ENCODE measurements at places on chromosomes 3 and 15.

GRCh38 chr3:128632301-128632700 is 18.3 kb downstream of the RPN1 start:
- DNase-seq, result no peak

- DNase-seq, result no peak
Observed at GRCh38 chr15:70559265-70560239, 203.8 kb downstream of the UACA start.

- DNase-seq, result peak; percentile 89
Observed at GRCh38 chr15:58521293-58521991, 89.7 kb downstream of the LIPC start.

DNA sequence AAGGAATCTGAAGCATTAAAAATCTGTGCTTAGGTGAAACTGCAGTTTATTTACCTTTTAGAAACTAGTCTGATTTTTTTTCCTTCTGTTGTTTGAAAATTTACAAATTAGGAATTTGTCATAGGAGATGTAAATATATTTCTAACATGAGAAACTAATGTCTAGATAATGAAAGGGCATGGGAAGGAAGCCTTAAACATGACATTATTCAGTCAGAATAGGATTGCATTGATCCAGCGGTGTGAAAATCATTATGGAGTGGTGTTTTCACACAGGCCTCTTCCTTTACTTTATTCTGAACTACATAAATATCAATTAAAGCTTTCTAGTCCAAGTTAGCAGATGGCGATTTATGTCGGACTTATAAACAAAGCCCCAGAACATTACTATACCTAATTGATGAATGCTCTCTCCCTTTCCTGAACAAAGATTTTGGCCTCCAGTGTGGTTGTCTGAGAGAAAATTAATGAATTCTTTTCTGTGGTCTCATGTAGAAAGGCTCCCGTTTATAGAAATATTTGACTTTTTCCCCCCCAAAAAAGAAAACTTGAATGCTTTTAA is 37.9 kb downstream of the FNDC3B start:
- DNase-seq, result no peak

DNA sequence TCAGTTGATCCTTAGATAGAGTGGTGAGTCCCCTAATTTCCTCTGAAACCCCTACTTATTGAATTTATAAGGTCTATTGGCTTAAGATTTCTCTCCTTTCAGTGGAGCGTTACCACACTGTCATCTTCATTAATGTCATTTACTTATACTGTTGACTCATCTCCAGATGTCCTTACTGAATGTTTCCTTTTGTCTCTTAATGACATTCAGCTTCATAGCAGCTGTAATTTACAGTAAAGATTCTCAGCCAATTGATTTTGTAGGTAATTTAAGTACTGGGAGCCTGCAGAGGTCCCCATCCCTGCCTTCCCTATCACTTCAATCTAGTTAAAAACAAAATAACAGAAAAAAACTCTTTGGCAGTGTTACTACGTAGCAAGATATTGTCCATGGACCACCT is 18.8 kb downstream of the STX19 start:
- DNase-seq, result no peak

GRCh38 chr15:63832620-63833019 is 1.1 kb downstream of the HERC1 start:
- no peak for DNase-seq

DNA sequence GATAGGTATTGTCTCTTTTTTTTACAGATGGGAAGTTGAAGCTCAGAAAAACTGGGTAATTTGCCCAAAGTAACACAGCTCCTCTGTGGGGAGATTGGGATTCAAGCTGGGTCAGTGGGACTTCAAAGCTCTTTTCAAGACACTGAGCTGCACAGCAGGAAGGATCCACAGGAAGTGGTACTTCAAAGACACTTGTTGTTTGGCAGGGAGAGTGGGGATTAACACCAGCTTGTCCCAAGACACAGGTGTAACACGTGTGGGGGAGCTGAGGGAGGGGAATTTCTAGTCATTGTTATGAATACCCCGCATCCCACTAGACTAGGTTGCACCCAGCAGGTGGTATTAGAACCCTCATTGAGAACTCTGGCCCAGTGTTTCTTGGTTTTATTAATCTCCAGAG is 116.0 kb downstream of the FOXB1 start:
- no peak for DNase-seq

DNA sequence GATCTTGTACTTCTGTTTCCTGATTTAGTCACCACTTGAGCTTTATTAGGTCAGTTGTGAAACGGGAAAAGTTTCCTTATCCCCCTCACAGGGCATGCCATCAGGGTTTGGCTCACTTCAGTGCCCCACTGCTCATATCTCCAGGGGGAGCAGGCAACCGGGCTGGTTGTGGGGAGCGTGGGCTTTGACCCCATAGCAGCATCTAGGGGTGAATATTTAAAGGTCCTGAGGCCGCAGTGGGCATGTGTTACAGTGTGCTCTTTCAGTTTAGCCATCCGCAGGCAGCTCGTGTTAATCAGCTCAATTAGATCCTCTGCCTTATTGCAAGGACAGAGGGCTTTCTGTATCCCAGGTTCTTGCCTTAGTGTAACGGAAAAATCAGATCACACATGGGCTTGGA is 71.9 kb downstream of the MRPL46 start:
- no peak for DNase-seq

DNA sequence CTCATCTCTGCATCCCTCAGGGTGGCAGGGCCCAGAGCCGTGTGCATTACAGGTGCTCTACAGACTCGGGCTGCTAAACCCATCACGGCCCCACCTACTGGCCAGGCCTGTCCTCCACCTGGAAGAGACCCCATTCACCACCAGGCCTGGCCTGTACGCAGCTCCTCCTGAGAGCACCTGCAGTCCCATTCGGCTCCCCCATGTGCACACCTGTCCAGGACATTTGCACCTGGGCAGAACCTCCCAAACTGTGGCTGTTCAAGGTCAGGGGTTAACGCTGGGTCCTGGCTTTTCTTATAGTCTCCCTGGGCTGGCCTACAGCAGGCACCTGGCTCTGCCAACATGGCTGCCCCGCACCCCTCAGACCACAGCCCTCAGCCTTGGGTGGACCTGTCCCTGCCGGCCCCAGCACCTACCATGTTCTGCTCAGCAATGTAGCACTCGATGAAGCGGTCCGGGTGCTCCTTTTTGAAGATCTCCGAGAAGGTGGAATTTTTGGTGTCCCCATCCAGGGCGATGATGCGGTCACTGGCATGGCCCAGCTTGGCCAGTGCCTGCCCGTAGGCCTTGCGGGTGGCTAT is 25.7 kb downstream of the TKT start:
- DNase-seq, result no peak

- peak; percentile 40 for DNase-seq
Observed at GRCh38 chr3:159761369-159761768, 227.3 kb upstream of the IL12A start.

GRCh38 chr3:194344012-194344411 is 7.1 kb downstream of the CPN2 start:
- peak; percentile 50 for DNase-seq

DNA sequence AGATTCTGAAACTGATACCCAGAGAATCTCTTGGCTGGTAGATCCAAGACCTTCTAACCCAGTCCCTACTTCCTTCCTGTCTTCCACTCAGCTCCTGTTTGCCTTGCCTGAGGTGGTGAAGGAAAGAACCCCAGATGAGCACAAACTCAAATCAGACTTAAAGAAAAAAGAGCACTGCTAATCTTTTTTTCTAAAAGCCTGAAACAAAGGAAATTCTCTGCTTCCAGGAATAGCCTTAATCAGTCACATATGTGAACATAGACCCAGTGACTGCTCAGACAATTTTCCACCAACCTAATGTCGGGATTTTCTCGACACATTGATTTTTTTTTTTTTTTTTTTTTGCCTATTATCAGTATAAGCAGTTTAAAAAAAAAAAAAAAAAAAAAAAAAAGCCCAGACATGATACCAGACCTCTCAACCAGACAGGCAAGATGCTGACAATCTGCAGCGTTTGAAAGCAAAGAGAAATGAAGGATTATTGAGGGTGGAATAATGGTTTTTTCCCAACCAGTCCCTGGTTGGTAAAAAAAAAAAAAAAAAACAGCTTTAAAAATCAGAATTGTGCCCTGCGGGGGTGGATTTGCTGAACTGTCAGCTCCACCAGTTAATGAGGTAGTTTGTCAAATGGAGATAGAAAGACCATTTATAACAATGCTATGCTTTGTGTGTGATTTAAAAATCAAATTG is 256.8 kb upstream of the RARB start:
- no peak for DNase-seq

GRCh38 chr3:20130106-20130505 is 55.9 kb downstream of the SGO1 start:
- no peak for DNase-seq

- no peak for DNase-seq
Observed at GRCh38 chr3:46504789-46505188, 7.0 kb downstream of the RTP3 start.

- DNase-seq, result no peak
Observed at GRCh38 chr15:69486481-69487110, 34.0 kb downstream of the RPLP1 start.

DNA sequence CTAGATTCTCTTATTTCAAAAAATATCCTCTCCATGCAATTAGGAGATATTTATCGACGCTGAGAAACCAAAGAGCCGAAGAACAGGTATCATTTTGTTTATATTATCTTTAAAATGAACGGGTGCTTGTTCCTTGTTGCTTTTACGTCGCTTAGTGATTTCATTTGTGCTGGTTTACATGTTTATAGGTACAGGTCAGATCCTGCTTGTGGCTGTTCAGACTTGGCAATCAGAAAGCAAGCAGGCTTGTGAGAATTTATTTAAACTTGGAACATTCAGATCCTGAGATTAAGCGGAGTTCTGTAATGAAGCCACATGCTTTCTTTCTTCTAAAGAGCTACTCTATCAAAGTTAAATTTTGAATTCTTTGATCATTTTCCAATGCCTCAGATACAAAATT is 43.0 kb upstream of the ATP2C1 start:
- DNase-seq, result no peak

- DNase-seq, result no peak
Observed at GRCh38 chr3:151404316-151404715, 19.8 kb upstream of the P2RY12 start.

- DNase-seq, result no peak
Observed at GRCh38 chr3:165459924-165460835, 264.0 kb upstream of the SLITRK3 start.

GRCh38 chr15:78077871-78078210 is 330 bp upstream of the TBC1D2B start:
- no peak for DNase-seq

DNA sequence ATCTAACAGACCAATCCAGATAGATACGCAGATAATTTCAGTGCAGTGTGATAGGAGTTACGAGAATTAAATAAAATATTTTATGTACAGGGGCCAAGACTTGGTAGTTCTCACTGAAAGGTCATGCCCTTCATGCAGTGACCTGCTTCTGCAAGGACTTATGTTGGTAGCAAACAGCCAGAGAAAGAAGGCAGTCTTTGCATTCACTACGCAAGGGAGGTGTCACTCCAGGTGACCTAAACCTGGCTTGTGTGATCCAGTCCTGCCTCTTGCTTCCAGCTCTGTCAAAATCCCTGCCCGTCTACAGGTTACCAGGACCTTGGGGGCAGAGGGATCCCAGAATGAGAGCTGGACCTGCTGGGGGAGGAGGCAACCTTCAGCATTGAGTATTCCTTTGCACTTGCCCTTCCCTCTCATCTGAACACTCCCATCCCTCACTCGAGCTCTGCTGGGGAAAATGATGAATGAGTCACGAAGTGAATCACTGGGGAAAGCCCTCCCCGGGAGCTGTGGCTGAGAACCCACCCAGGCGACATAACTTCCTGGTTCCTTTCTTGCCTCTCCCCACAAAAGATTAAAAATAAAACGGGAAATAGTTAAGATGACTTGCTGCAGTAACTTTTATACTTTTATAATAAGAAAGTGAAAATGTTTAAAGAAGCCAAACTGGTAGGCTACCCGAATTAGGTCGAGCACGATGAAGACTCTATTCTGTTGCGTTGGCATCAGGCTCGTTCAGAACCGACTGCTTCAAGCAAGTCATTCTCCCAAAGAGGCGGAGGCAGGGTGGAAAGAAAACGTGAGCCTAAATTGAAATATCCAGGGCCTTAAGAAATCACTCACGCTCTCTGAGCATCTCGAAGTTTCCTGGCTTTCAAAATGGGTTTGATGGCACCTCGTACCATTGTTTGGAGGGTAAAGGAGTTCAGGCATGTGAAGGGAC is 216.1 kb downstream of the SLCO3A1 start:
- DNase-seq, result peak; percentile 92

GRCh38 chr3:9600597-9600996 is 47.0 kb upstream of the LHFPL4 start:
- peak; percentile 33 for DNase-seq

GRCh38 chr3:84074767-84075166 is 884.0 kb upstream of the CADM2 start:
- DNase-seq, result no peak

DNA sequence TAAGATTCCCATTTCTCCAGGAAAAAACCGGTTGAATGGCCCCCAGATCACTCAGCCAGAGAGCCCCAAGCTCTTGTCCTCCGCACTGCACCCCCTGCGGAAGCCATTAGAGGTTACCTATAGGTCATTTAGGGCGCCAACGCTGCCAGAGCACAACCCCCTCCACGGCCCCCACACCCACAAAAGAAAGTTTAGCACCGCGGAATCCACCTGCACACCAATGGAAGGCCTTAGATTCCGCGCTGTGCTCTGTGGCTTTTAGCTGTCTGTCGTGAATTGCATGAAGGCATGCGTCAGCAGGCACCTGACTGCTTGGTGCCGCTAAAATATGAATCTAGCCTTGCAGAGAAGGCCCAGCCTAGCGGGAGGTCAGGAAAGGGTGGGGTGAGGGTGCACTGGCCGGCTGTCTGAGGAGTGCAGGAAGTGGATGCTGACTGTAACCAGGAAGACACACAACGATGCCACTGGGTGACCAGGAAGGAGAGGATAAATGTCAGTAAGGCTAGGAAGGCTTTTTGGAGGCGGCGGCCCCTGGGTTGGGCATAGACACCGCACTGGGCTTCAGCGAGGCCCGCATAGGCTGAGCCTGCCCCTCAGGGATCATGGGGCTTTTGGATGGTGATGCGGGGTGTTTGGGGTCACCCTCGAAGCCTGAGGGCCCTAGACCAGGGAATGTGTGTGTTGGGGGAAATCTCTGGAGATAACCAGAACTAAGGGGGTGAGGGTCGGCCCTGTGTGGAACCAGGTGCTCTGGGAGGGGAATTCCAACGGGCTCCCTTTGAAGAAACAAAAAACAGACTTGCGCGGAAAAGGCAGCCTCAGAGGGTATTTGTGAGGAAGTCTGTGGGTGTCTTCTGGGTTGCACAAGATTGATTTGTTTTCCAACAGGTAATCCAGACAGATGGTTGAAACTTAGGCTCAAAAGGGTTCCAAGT is 976 bp upstream of the NUP210 start:
- DNase-seq, result peak; percentile 84

DNA sequence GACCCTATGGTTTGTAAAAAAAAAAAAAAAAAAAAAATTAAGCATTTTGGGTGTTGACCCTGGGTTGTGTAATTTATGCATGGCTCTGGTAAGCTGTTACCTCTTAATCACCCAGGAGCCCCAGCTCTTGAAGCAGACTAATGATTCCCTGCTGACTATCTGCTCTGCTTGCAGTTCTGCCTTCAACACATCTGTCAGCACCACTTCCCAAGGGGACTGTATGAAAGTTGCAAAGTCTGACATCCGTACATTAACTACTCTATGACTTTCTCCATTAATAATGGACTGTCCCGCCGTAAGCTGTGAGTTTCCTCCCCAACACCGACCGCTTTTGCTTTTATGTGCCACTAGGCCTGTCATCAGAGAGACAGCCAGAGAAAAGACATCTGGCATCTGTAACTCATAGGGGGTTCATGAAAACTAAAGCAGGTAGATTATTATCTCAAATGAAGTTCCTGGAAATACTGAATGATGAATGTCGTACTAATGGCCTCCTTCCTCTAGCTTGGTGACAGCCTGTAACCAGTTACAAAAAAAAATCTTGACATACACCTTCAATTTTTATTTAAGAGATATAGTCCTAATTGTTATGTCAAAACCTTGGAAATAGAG is 271.5 kb downstream of the IL5RA start:
- no peak for DNase-seq
